ENCODE measurements at places on chromosomes 12 and 14. TPM values are rescaled to one million over a fixed set of nuclear protein-coding genes. Genes with fewer than 3 reads are reported as not detected.

DNA sequence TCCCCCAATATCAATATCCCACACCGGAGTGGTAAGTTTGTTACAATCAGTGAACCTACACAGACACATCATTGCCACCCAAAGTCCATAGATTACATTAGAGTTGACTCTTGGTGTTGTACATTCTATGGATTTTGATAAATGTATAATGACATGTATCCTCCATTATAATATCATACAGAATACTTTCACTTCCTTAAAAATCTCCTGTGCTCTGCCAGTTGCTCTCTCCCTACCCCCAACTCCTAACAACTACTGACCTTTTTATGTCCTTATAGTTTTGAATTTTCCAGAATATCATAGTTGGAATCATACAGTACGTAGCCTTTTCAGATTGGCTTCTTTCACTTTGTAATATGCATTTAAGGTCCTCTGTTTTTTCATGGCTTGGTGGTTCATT, 48.4 kb downstream of the SLC4A8 start:
- DNase-seq, result no peak

- DNase-seq, result no peak
These were observed 310.3 kb downstream of the DPF3 start for GRCh38 chr14:72583316-72584272.

Gene CIT
- 9.5 TPM for total RNA-seq

DNA sequence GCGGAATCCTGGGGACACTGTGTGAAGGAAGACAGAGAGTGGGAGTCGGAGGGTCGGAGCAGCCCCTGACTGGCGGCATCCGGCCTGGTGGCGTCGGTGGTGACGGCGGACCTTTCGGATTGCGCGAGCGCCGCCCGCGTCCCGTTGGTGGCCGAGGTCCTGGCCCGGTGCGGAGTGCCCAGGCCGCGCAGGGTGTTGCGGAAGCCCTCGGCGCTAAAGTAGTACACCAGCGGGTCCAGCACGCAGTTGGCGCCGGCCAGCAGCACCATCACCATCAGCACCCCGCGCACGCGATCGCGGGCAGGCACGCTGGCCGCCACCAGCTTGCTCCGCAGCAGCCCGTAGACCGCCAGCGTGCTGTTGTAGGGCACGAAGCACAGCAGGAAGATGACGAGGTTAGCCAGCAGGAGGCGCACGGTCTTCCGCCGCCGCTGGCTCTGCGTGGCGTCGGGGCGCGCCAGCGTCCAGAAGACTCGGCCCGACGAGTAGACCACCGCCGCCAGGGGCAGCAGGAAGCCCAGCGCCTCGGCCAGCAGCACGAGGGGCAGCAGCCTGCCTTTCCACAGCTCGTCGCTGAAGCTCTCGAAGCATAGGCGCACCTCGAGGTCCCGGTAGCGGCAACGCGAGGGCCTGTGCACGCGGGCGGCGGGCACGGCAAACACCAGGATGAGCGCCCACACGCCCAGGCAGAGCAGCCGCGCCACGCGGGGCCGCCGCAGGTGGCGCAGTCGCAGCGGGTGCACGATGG, 13.1 kb upstream of the CHD4 start:
- DNase-seq, result peak; percentile 61

- DNase-seq, result no peak
These were observed 168.2 kb downstream of the EPS8 start for GRCh38 chr12:15620741-15621539.

Gene PPP1R13B
- total RNA-seq, result 6.6 TPM

DNA sequence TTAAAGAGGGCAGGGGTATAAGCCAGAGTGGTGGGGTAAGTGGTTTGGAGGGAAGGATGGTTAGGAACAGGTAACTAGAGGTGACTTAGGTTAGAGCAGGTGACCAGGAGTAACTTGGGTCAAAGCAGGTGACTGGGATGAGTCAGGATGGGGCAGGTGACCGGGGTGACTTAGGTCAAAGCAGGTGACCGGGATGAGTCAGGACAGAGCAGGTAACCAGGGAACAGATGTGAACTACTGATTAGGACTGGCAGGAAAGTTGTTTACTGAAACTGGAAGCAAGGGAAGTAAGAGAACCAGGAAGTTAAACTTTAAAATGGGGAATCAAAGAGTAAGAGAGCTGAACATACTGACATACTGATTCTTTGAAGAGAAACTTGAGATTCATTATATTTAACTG, 57.4 kb downstream of the FSCB start:
- DNase-seq, result no peak

Gene NOVA1
- 7.9 TPM for total RNA-seq
